ENCODE measurements at places on chromosomes 3 and 15. TPM values are rescaled to one million over a fixed set of nuclear protein-coding genes. Genes with fewer than 3 reads are reported as not detected.

DNA sequence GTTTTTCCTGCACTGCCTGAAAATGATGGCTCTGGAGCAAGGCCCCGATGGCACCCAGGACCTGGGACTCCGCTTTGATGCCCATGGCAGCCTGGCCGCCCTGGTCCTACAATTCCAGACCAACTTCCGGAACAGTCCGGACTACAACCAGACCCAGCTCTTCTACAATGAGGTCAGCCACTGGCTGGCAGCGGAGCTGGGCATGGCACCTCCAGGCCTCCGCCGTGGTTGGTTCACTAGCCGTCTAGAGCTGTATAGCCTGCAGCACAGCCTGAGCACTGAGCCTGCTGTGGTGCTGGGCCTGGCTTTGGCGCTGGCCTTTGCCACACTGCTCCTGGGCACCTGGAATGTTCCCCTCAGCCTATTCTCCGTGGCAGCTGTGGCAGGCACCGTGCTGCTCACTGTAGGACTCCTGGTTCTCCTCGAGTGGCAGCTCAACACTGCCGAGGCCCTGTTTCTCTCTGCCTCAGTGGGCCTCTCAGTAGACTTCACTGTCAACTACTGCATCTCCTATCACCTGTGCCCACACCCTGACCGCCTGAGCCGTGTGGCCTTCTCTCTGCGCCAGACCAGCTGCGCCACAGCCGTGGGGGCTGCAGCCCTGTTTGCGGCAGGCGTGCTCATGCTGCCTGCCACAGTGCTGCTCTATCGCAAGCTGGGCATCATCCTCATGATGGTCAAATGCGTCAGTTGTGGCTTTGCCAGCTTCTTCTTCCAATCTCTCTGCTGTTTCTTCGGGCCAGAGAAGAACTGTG is 10.9 kb downstream of the DISP2 start:
- no peak for DNase-seq

DNA sequence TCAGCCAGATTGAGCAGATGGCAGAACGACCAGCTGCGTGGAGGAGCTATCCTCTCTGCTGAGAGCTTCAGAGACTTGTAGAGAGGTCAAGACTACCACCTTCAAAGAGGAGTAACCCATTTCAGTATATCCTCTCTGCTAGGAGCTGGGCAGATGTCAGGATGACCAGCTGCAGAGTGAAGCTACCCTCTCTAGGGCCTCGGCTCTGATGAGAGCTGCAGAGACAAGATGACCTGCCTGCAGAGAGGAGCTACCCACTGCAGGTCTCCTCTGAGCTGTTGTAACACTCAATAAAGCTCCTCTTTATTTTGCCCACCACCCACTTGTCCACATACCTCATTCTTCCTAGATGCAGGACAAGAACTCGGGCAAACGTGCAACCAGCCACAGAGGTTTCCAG is 1522.7 kb downstream of the OTOL1 start:
- no peak for DNase-seq

The OR5AC2 gene
- total RNA-seq: not detected

DNA sequence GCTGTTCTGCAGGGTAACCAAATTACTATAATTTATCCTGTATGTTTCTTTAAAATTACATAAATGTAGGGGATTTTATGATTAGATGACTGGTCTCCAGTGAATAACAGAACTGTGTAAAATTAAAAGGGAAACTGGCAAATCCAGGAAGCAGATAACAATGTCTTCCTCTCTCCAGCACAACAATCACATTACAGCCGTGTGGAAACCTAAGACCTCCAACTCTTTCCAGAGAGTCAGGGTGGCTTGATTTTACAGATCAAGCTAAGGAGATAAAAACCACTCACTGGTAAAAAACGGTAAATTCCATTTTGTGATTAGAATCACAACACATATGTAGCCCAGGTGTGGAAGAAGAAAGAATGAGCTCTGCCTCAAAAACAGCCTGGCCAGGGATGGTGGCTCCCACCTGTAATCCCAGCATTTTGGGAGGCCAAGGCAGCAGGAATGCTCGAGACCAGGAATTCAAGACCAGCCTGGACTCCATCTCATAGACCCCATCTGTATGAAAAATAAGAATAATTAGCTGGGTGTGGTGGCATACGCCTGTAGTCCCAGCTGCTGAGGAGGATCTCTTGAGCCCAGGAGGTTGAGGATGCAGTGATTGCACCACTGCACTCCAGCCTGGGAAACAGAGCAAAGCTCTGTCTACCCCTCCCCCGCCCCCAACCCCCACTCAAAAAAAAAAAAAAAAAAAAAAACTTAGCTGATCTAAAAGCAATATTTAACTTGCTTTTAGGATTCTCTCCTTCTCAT is 29.0 kb downstream of the IL17RD start:
- DNase-seq: no peak

The SLC12A8 gene
- total RNA-seq: 12.2 TPM

The SLC22A14 gene
- total RNA-seq: 0.78 TPM

Measured in myocyte (in vitro differentiated cells).